GOT3 (cell line): ENCODE measurements at places on chromosomes 13 and 19.
A peak's percentile ranks its signal among the peaks of the same experiment; 100 is the strongest.

GRCh38 chr19:13396250-13397080 is 109.8 kb downstream of the CACNA1A start:
- DNase-seq: peak; percentile 17

DNA sequence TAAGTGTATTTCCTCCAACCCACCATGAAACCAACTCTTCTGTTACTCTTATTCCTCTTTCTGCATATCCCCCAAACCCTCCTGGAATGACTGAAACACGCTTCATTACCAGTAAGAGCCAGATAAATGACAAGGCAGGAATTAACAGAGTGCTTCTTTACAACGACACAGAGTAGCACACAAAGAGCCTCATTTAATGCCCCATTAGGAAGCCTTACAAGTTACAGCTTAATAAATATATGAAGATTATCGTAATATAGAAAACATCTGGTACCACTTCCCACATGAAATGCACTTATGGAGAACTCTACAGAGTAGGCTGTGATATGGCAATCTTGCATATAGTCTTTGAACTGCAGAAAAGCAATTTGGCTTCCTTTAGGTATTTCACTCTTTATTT is 116.8 kb downstream of the ENOX1 start:
- DNase-seq: no peak

GRCh38 chr19:405121-405965 is 3.6 kb downstream of the C2CD4C start:
- no peak for DNase-seq

- no peak for DNase-seq
Measured at GRCh38 chr13:95568131-95568530, 15.6 kb downstream of the CLDN10 start.

- DNase-seq: no peak
Measured at GRCh38 chr19:53621885-53622740, 9.7 kb upstream of the DPRX start.

GRCh38 chr13:58097831-58098230 is 466.3 kb downstream of the PCDH17 start:
- no peak for DNase-seq

GRCh38 chr13:42762251-42762650 is 19.1 kb upstream of the FAM216B start:
- no peak for DNase-seq

DNA sequence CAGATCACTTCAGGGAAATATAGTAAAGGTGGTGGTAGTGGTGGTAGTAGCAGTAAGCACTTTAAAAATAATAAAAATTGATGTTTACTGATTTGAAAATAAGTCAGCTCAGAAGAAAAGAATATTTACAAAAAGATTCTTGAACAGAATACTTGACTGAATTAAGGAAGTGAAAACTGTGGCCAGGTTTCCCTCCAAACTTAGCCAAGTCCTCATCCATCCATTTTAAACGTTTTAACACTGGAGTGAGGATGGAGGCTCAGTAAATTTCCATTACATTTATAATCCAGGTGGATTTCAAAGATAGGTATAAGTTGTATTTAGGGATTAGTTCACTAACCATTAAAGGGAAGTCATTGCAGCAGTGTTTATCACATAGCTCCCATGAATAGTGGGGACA is 221.5 kb downstream of the RGCC start:
- no peak for DNase-seq

DNA sequence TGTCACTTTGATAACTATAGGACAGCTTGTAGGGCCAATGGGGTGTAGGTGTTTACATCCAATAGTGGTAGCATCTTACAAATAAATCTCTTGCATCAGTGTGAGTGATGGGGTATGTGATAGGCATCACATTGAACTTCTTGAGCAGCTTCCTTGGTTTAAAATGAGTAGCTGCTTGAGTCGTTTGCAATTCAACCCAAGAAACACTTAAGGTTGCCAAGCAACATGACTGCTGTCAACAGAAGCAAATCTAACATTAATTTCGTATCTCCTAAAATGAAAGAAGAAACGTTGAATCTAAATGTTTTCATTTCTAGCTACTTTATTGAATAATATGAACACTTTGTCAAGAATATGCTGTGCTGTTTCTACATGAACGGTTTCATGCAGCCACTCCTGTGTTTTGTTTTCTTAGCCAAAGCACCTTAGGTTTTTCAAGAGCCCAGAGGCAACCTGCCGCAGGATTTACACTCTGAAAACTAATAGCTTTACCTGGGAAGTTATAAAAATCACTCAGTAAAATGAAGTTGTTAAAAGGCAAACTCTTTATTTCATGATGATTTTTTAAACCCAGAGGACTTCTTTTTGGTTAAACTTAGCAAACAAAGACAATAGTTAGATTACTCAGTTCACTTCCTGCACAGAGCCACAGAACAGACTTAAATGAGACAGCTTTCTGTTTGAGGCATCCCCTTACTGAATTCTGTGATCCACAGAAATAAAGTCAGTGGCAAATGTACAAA is 305.2 kb downstream of the MTUS2 start:
- no peak for DNase-seq

DNA sequence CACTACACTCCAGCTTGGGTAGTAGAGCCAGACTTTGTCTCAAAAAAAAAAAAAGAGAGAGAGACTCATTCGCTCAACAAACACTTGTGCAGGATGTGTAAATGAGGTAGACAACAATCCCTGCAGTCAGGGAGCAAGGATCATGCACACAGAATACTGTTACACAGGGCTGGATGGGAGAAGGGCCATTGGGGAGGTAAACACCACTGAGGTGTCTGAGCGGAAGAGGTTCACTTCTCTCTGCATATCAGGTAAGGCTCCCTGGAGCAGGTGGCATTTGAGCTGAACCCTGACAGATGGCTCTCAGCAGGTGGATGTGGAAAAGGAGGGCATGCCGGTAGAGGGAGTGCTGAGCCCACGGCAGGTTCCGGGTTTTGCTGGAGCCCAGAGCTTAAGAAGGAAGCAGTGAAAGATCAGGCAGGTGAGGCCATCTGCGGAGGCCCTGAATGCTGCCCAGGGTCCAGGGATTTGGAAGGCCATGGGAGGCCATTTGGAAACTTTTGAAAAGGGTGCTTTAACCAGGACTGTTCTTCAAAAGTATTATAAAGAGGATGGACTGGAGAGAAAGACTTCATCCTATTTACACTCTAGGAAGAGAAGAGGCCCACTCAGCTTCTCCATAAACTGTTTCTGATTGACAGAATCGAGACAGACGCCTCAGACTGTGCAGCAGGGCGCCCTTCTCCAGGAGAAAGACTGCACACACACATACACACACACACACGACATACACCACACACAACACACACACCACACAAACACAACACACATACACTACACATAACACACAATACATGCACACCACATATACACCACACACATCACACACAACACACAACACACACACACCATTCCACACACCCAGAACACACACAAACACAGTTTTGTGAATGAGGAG is 199.4 kb downstream of the USP12 start:
- DNase-seq: no peak

DNA sequence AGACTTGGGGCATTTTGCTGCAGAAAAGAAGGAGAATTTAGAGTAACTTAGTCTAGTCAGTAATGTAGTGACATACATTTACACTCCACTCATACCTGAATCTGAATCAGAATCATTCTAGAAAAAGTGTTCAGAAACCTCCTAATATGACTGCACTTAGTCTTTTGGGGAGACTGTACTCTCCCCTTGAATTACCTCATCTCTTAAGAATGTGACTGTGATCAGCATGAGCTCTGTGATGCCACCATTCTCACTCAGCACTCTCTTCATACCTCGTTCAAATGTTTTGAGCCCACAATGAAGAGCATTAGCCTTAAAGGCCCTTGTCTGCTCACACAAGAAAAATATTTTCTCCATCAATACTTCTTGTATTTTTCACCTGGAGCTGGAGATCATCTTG is 229.4 kb downstream of the FGF14 start:
- DNase-seq: no peak

- no peak for DNase-seq
Measured at GRCh38 chr13:109939180-109939579, 152.8 kb upstream of the IRS2 start.

DNA sequence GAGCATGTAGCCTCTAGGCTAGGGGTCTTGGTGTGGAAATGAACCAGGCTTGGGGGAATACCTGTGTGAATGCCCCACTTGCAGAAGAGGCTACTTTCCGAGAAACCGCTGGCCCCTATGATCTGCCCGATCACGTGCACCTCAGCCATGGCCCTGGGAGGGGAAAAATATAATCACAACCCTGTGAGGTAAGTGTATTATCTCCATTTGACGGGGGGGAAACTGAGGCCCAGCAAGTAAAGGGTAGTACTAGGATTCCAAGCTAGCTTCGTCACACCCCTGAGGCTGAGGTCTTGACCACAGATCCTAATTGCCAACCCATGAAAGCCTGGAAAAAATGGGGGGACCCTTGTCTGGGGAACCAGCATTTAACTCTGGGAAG is 587 bp downstream of the B9D2 start:
- DNase-seq: no peak

DNA sequence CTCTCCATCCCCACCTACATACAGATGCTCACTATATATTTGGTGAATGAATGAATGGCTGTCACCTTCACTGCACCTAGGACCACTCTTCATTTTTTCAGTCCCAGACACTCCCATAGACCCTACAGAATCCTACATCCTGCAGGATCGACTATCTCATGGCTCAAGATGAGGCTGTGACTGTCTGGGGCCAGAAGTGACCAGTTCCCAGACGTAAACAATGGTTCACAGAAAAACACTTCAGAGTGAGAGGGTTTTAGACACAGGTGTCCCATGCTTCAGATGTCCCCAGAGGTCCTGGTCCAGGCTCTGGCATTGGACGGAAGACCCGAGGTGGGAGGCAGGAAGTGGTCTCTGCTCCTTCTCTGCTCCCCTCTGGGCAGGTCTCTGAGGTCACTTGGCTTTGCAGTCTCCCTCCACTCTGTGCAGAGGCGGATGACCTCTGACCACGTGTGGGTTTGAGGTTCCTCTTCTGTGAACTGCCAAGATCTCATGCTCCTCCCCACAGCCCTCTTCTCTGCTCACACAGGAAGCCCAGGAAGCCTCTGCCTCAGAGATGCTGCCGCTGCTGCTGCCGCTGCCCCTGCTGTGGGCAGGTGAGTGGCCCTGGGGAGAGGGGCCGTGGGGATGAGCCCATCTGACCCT is 24.9 kb downstream of the SIGLEC7 start:
- DNase-seq: no peak

- no peak for DNase-seq
Measured at GRCh38 chr13:27271570-27272096, 1.0 kb downstream of the RASL11A start.

DNA sequence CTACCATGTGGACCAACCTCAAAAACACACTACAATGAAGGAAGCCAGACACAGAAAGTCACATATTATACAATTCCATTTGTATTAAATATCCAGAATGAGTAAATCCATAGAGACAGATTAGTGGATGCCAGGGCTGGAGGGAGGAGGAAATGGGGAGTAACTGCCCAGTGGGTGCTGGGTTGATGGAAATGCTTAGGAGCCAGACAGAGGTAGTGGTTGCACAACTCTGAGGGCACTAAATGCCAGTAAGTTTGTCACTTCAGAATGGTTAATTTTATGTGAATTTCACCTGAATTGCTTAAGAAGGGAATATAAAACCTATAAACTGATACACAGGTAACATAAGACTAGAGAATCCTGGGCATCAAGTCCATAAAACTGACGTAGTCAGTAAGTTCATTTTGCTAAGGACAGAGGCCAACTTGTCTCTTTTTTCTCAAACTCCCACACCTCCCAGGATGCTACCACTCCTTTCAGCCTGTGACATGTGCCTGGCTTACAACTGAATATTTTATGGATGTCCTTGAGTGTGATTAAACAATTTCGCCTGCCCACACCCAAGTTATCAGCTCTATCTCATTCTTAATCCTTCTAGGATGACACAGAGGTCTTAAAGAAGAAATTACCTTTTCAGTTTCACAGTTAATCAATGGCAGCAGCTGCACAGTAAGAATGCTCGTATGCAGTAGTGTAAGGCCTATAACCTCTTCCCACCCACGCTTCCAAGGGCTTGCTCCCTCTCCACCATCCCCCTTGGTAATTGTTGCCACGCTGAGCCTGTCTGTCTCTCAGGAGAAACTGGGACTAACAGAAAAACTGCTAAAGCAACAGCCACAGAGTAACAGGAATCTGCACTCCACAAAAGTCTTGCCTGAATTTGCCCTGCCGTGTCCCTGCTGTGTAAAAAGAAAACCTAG is 5.9 kb upstream of the MLNR start:
- DNase-seq: no peak

- DNase-seq: no peak
Measured at GRCh38 chr13:89212186-89212585, 1541.0 kb downstream of the SLITRK5 start.

- DNase-seq: no peak
Measured at GRCh38 chr13:49586717-49587116, 1.4 kb upstream of the RCBTB1 start.

- DNase-seq: no peak
Measured at GRCh38 chr19:58558066-58558622, at the start of gene UBE2M. TSS of gene UBE2M (minus strand) at chr19:58558611. CDS start at chr19:58558381, 230 bp downstream.

GRCh38 chr19:29478578-29479565 is 46.9 kb upstream of the VSTM2B start:
- DNase-seq: no peak

- DNase-seq: no peak
Measured at GRCh38 chr13:111634410-111634809, 314.0 kb downstream of the TEX29 start.

DNA sequence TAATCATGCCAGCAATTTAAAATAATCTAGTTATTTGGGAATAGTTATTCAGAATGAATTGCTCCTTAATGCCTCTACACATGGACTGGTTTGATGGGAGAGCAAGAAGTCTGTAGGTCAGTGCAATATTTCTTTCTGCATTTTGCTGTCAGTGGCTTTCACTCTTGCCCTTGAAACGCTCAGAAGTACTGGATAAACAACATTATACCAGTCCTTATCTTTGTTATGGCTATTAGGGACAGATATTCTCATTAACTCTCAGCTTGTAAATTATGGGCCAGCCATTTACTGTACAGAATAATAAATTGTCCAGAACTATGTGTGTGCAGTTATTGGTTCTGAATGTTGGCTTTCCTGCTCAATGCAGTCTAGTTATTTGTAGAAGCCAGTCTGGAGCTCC is 224.4 kb downstream of the OXGR1 start:
- no peak for DNase-seq

DNA sequence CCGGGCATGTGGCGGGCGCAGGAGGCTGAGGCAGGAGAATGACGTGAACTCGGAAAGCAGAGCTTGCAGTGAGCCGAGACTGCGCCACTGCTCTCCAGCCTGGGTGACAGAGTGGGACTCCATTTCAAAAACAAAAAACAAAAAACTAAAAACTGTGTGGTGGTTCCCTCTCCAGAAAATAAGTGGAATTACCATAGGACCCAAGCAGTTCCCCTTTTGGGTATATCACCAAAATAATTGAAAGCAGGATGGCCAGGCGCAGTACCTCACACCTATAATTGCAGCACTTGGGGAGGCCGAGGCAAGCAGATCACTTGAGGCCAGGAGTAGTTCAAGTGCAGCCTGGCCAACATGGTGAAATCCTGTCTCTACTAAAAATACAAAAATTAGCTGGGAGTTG is 15.7 kb upstream of the LDLR start:
- DNase-seq: no peak
